Colonic mucosa (tissue), 4 donors: ENCODE measurements at places on chromosomes 3 and 15. TPM values are rescaled to one million over a fixed set of nuclear protein-coding genes. Genes with fewer than 3 reads are reported as not detected.

DNA sequence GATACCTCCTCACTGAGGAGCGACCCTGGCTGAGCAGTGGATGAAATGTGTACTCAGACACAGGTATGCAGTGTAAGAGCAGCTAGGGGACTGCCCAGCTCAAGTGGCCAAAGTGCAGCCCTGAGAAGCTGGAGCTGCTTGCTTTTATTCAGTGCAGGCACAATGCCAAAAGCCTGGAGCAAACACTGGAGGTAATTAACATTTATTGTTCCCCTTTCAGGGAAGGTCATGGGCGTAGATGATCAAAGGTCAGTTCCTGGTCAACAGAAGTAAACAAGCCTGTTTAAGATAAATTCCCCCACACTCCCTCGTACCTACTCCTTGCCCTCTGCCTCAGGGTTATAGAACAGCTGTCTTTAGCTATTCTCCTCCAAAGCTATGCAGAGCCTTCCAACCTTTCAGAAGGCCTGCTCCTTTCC lies 17.5 kb downstream of the PLA2G4F start:
- peak; percentile 89 for DNase-seq

DNA sequence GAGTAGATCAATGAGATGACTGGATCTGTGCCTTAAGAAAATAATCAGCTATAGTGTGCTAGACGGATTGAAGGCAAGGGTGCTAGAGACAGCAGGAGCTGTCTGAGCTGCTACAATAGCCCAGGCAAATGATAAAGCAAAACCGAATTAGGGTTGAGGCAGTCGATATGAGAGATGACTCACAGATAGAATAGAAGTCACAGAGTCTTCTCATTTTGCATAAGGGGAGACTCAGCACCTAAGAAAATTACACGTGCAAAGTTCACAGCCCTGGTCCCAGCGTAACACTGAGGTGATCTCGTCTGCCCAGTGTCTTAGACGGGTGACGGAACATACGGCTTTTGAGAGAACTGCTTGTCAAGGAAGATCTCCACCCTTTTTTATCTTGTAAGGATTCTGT lies 11.6 kb downstream of the LPP start:
- no peak for DNase-seq

DNA sequence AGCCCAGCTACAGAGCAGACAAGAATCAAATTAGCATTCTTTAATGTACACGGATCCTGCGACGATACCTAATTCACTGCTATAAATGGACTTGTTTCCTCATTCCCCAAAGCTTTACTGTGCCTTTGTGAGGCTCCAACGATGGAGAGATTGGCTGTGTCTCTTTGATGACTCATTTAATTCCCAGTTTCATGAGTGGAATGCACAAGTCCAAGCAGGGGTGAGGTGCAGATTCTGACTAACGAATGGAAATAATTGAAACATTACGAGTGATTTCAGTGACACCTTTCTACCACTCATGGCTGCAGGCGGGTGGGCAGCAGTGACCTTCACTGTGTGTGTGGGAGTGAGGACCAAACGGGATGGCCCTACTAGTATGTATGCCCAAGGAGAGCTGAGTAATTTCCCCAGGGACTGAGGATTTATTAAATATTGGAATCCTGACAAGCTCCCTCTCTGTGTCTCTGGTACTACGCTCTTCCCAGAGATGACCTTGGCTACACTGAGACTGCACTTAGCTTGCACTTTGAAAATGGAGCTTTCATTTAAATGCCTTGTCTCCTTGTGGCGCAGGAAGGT lies 156.7 kb downstream of the CACNA2D3 start:
- no peak for DNase-seq

DNA sequence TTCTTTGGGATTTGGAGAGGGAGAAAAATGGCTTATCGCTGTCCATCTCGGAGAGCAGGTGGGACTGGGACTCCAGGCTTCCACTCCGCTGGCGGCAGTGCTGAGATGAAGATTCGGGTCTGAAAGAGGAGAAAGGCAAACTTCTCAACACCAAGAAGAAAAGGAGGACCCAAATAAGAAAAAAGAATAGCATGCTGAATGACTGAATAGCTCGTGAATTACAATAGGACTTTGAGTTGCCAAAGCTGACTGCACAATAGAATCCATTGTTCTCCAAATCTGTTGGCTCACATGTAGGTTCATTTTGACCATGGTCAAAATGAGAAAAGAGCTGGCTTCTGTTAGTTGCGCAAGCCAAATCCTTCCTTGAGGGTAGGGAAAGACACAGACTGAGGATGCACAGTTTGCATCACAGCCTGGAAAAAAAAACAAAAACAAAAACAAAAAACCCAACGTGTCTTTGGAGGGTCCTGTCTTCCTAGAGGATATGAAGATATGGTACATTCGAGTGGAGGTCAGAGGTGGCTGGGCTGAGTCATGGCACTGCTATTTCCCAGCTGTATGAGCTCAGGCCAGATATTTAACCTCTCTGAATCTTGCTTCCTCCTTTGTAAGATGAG lies 59.3 kb upstream of the LMOD3 start:
- no peak for DNase-seq

DNA sequence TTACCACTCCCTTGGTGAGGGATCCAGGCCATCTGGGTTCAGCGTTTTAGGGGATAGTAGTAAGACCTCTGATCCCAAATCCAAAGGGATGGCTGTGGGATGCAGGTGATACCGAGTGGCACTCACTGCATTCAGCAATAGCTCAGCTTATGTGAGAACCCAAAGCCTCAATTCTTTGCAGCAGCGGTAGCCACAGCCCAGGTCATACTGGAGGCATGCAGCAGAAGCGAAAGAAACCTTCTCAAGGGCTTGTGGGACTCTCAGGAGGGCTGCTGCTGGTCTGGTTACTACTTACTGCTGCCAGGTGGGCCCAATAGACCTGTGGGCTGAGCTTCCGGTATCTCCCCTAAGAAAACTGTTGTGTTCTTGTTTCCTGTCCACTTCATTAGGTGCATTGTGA lies 38.0 kb downstream of the CHCHD6 start:
- DNase-seq = no peak

GRCh38 chr15:46502667-46503066 lies 867.8 kb downstream of the SQOR start:
- no peak for DNase-seq

GRCh38 chr3:134708671-134709070 lies 57.8 kb upstream of the KY start:
- no peak for DNase-seq

- DNase-seq = no peak
Measured at GRCh38 chr3:113128386-113129015, 82.9 kb upstream of the BOC start.

GRCh38 chr15:70382009-70382749 lies 284.5 kb upstream of the TLE3 start:
- DNase-seq = no peak

The SLC15A2 gene
- 1.4 TPM for total RNA-seq

The ZNF620 gene
- total RNA-seq = 4.0 TPM

The UCN2 gene
- not detected for total RNA-seq

The ASB14 gene
- not detected for total RNA-seq

The FAM107A gene
- total RNA-seq = 5.1 TPM
